Stimulated activated CD8-positive, alpha-beta memory T cell treated with anti-CD3 and anti-CD28 coated beads, Interleukin-7, amount 100 ng/mL, for 1 hour (primary cell): ENCODE measurements at places on chromosomes 5 and 9.

- no peak for DNase-seq
Measured at GRCh38 chr9:110847671-110848070, 179.1 kb downstream of the MUSK start.

- DNase-seq: no peak
Measured at GRCh38 chr9:96719921-96720320, 58.0 kb downstream of the ZNF510 start.

DNA sequence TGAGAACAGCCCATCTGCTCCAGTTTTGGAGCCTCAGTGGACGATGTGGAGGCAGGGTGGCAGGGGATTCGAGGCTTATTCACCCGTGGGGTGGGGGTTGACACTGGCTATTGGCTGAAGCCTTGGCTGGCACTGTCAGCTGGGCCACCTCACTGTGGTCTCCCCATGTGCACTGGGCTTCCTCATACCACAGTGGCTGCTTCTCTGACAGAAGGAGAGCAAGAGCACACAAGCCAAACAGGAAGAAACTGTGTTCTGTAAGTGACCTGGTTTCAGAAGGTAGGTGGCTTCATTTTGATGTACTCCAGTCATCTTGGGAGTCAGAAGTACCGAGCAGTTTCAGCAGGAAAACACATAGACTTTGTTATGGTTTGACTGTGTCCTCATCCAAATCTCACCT is 24.7 kb upstream of the CTNND2 start:
- no peak for DNase-seq

GRCh38 chr5:32710550-32711361 is at the start of gene NPR3:
Gene NPR3, plus strand, starts transcription at chr5:32711321. Its CDS starts 456 bp downstream, at chr5:32711777.
- no peak for DNase-seq

- DNase-seq: no peak
Measured at GRCh38 chr5:150442699-150443080, 6.8 kb downstream of the RPS14 start.

DNA sequence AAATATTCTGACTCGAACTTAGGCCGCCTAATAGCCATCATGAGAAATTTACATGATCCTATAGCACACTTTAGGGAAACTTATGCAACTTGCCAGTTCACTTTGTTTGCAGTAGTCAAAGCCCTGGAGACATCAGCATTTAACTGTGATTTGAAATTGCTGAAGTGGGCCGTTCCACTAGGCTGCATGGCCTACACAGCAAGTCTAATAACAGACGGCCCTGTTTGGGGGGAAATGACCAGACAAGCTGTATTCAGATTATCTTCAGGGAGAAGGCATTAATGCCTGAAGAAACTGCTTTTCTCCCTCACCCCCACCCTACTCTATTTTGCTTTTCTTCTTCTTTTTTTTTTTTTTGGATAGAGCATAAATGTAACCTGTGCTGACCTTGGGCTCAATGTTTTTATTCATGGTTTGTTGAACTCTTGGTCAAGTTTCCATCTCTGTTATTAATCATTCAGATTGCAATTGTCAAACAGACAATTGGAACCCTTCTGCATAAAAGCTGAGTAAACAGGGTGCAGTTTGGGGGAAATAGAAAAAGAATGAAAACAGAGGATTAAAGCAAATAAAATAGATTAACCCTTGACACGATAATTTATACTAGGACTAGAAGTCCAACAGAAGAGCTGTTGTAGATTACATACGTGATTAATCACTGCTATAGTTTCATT is 1928.2 kb upstream of the WWC1 start:
- no peak for DNase-seq

DNA sequence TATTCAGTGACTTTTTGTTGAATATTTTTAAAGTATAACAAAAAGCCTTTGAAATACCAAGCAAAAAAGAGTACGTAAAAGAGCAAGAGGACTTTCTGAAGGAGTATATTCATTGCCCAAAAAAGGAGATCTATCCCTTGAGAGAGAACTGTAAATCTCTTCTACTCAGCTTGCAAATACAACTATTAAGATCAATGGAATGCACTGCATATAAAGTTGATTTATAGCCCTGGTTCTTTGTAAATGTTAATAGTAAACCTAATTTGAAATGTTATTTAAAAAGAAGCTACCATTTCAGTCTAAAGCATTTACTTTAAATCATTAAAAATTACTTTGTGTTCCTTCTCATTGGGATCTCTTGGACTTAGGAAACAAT is 168.1 kb downstream of the PDE4D start:
- DNase-seq: no peak

DNA sequence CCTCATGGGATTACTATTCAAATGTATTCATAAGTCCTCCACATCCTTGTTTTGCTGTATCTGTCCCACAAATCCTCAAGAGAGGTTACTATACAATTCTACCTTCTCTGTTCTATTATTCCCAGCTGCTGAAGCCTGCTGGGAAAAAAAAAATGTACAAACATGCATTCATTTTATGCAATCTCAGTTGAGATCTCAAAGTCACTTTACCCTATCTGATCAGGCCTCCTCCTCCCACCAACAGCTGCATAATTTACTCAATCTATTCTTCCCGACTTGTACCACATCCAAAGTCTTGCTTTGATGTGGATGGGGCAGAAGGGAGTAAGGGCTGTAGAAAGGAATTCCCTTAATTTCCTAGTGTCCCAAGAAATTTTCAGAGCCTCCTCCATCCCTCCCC is 28.6 kb downstream of the PSIP1 start:
- no peak for DNase-seq

GRCh38 chr5:132557478-132558172 is 848 bp downstream of the RAD50 start:
- no peak for DNase-seq

GRCh38 chr9:132982458-132982857 is 4.0 kb downstream of the GFI1B start:
- no peak for DNase-seq

- DNase-seq: no peak
Measured at GRCh38 chr5:179558932-179559283, 8.6 kb downstream of the RUFY1 start.

GRCh38 chr5:936149-937144 is 43.8 kb downstream of the TRIP13 start:
- DNase-seq: no peak

GRCh38 chr9:88289532-88289931 is 98.7 kb upstream of the SPIN1 start:
- DNase-seq: no peak

- no peak for DNase-seq
Measured at GRCh38 chr9:124210697-124211096, 47.1 kb upstream of the NEK6 start.

GRCh38 chr5:11595045-11595444 is 309.2 kb downstream of the CTNND2 start:
- DNase-seq: no peak

- no peak for DNase-seq
Measured at GRCh38 chr5:150295741-150296486, 6.3 kb upstream of the CAMK2A start.

GRCh38 chr5:95768731-95769130 is 37.6 kb downstream of the RHOBTB3 start:
- no peak for DNase-seq
